ENCODE measurements at places on chromosomes 3 and 15.
A peak's percentile ranks its signal among the peaks of the same experiment; 100 is the strongest.

DNA sequence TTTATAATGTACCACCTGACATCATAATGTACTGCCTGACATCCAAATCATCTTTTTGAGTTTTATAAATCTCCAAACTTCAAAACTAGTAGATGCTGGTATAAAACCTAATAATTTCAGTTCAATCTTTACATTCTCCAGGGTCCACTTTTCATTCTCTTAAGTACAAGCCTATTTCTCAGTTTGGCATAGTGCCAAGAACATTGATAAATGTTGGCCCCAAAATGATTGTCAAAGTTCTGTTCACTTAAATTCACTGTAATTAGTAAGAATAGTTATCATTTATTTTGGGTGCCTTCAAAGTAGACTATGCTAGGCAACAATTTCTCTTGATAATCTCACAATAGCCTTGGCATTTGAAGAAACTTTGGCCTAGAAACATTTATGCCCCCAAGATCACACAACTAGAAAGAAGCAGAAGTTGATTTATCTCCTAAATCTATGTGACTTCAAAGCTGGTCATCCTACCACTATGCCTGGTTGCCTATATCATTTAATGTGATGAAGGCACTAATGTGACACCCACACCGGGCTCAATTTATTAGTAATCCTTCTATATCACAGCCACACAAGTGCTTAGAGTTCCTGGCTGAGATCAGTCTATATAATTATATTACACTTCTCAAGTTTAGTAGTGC is 101.7 kb downstream of the ZNF609 start:
- DNase-seq, result no peak

DNA sequence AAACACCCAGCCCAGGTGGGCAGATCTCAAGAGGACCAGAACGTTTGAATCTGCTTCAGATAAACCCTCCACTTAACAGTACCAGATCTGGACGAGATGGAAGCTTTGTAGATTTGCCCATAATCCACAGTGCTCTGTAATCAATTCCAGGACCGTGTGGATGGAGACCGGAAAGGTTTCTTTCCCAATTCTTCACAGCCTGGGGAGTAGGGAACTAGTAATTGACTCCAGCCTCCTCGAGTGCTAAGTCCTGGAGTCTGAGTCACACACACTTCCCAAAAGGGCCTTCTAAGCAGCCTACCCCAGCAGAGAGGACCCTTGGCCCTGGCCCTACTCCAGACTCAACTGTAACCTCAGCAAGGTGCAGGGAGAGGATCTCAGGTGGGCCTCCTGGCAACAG is 56.2 kb upstream of the TSEN2 start:
- peak; percentile 83 for DNase-seq

DNA sequence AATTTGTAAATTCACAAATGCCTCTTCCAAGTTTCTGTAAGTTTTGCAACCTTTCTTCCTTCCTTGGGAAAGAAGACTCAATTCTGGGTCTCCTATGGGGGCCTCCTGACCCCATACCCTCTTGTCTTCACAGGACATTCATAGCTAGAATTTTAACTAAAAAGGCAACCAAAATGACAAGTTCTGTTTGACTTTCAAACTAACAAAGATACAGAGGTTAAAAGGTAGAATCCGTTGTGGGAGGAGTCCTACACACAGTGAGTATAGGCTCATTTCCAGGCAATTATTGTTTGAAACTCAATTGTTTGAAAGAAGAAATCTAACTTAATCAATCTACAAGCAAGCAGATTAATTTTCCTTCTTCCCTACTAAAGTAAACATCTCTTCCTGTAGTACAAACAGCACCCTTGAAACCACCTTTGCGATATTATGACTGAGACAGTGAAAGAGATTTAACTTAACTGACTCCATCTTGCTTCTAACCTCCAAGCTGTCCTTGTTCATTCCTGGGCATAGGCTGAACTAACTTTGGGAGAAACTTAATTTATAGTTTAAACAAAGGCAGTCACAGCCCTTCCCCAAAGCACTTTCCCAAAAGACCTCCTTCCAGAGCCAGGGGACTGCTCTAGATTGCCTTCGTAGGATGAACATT is 14.4 kb upstream of the TNFSF10 start:
- no peak for DNase-seq

- DNase-seq, result peak; percentile 80
Measured at GRCh38 chr15:73078722-73079121, 26.5 kb downstream of the NEO1 start.

DNA sequence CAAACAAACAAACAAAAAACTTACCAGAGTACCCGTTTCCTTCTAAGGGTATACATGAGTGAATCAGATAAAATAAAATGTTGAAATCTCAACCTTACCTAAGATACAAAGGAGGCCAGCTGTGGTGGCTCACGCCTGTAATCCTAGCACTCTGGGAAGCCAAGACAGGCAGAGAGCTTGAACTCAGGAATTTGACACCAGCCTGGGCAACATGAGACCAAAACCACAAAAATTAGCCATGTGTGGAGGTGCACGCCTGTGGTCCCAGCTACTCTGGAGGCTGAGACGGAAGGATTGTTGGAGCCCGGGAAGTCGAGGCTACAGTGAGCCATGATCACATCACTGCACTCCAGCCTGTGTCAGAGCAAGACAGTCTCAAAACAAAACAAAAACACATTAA is 11.0 kb upstream of the FAM219B start:
- DNase-seq, result no peak

DNA sequence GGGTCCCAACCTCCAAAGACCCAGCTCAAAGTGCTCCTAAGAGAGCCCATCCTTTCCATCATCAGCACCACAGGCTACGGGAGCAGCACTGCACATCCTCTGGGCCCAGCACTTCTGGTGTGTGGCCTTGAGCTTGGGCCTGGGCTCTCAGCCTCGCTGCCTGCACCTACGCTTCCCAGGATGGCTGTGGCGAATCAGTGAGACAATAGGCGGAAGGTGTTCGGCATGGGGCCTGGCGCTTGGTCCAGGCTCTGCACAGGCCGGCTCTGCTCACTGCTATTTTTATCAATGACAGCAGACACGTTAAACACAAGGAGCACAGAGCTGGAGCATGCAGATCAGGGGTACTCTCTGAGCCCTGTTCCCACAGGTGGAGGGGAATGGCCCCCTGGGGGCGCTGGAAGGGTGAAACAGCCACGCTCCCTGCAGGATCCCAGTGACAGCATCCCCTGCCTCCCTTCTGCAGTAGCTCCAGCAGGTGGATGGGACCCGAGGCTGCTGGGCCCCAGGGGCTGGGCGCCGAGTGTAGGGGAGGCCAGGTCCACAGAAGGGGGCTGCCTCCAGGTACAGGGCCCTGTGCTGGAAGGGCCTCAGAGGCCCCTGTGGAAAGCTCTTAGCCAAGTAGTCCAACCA is 90.0 kb upstream of the RPL32 start:
- no peak for DNase-seq

DNA sequence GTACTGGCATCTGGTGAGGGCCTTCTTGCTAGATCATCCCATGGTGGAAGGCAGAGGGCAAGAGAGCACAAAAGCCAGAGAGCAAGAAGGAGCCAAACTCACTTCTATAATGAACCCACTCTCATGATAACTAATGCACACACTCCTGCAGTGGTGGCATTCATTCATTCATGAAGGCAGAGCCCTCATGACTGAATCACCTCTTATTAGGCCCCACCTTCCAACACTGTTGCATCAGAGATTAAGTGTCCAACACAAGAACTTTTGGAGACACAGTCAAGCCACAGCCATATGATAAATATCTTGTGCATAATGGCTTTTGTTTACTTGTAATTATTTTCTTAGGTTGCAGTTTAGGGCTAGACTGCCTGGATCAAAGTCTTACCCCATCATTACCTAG is 182.7 kb downstream of the TIGIT start:
- no peak for DNase-seq

DNA sequence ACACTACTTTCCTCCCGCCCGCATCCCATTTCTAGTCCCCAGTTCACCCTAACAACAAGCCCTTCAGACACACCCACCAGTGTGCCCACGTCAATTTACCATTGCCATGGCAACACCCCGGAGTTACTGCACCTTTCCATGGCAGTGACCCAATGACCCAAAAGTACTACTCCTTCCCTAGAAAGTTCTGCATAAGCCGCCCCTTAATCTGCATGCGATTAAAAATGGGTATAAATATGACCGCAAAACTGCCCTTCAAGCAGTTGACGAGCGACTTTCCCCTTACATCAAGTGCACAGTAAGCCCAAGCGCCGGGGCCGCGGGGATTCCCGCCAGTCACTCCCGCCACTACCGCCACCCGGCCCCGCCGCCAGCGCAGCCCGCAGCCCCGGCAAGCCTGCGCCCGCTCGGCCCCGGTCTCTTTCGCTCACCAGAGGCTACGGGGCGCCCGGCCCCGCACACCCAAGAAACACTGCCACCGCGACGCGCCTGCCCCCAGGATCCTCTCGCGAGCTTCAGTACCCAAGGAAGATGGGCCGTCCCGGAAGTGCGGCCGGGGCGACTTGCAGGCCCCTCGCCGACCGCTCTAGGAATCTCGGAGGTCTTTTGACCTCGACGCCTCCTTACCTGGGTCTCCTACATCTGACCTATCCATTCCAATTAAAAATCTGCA is 27.2 kb upstream of the ZNF502 start:
- DNase-seq, result peak; percentile 95

DNA sequence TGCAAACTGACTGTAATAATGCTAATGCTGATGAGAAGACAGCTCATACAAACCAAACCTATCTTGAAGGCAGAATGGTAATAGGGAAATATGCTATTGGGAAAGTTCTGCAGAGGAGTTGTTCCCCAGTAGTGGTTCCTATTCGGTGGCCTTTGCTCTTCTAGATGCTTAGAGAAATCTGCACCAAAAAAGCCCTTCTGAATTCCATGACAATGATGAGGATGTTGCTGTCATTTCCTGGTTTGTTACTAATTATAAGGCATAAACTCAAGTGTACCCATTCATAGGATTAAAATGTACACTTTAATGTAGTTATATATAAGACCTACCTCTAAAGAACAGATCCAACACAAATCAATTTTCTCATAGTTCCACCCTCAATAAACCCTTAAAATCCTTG is 30.1 kb downstream of the TOMM70 start:
- DNase-seq, result peak; percentile 54

- DNase-seq, result no peak
Measured at GRCh38 chr15:85672332-85673084, 122.2 kb downstream of the KLHL25 start.

- DNase-seq, result no peak
Measured at GRCh38 chr3:134978658-134979057, 183.6 kb downstream of the EPHB1 start.

DNA sequence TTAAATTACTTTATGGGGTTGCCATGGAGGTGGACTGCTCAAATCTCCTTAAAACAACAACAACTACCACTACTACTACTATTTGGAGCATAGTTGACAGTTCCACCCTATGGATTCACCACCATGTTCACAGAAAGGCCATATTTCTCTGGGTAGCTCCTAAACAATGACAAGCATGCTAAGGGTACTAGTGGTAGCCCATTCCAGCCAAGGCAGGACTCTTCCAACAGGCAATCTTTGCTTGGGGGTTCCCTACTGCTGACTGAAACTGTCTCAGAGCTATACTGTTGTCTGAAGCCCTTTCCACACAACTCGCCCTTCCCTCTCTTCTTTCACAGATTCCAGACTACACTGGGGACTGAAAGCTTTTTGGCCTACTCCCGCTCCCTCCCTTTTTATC is 68.9 kb downstream of the CYP19A1 start:
- DNase-seq, result no peak

DNA sequence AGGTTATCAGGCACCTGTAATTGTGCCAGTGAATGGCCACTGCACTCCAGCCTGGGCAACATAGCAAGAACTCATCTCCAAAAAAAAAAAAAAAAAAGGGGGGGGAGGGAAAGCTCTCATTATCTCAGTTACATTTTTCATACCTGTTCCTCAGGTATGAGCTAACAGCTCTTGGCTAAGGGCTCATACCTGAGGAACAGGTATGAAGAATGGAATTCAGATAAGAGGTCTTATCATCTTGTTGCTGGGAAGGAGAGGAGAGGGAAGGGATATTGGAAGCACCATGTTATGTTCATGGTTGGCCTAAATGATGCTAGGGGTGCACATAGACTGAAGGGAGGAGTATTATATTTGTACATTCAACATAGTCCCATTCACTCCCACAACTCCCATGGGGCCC is 2.6 kb downstream of the SLC15A2 start:
- DNase-seq, result no peak

DNA sequence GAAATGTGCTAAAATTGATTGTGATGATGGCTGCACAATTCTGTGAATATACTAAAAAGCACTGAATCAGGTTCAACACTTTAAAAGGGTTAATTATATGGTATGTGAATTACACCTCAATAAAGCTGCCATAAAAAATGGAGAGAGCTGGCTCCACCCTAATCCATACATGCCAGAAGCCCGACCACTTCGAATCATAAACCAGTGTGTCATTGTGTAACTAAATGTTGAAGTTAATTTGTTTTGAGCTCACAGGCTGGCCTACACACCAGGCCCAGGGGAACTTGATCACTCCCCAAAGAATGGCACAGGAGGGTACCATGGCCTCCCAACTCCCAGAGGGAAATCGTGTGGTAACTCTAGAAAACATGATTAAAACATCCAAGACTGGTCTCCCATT is 14.0 kb downstream of the PLCD1 start:
- no peak for DNase-seq

- no peak for DNase-seq
Measured at GRCh38 chr3:71206305-71207165, 377.0 kb downstream of the FOXP1 start.

DNA sequence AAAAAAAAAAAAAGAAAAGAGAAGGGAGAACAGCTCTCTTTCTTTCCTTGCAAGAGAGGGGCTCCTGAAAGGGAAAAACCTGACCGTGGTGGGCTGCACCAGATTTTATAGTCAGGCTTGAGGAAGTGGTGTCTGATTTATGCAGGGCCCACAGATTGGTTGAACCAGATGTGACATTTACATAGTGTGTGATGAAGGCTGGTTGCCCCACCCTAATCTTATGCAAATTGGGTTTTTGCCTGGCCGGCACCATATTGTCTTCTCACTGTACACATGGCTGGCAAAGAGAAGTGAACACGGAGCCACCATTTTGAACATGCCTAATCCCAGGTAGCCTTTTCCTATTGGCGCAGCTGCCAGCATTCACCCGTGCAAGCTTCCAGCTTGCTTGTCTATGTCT is 154.4 kb downstream of the OXSM start:
- no peak for DNase-seq

DNA sequence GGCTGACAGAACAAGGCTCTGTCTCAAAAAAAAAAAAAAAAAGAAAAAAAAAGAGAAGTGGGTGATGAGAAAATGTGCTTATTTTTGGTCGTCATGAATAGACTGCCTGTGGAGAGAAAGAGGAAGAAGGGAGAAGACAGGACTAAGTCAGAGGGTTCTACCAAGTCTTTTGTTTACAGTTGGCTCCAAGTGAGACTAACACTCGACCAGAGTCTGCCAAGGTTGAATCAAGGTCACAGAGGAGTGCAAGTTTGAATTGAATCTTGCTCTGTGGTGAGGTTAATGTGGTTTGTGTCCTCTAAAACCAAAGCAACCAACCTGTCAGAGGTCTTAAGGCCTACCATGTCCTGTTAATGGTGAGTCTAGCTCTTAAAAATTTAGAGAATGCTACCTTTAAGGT is 334.1 kb upstream of the GRM7 start:
- DNase-seq, result no peak

All from foreskin fibroblast (primary cell).